ENCODE measurements at places on chromosomes 4 and X.
A peak's percentile ranks its signal among the peaks of the same experiment; 100 is the strongest.

DNA sequence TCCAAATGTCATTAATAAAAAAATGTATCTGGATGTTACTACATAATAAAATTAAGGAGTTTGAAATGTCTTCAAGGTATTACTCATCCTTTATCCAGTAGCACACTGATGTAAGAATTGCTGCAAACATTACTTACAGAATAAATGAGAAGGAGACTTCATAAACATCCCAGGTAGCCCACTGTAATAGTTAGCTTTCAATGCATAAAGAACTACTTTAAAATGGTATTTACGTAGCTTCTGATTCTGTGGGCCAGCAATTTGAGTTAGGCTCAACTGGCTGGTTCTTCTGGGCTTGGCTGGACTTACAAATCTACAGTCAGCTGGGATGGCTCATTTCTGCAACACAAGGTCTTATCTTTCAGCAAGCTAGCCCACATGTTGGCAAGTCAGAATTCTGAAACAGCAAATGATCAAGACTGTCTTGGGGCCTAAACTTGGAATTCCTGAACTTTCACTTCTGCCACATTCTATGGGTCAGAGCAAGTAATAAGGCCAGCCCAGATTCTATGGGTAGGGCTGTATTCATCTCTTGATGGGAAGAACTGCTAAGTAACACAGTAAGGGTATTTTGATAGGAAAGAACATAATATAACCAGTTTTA is 522.5 kb downstream of the IQCM start:
- DNase-seq, result no peak

DNA sequence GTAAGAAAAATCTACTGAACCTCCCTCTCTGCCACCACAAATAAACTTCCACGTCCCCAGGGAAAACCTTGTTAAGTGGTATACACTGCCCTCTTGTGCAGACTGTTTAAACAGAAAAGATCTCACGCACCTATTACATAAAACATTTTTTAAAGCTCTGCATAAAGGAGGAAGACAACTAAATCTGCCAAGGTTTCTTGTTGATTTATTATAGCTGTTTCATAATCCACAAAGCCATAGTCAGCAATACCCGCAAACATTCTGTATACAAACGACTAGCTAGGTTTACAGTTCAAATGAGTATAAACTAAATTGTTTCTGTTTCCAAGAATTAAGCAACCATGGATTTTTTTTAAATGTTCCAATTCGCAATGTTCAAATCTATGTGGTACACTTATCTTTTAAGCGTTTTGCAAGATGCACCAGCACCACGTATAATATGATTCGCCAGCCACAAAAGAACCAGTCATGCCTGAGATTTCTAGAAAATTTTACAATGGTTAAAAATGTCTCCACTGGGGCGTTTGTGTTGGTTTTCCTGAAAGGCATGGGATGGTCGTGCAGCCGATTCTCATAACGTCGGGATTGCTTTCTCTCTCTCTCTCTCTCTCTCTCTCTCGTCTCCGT is 164.6 kb downstream of the PRKX start:
- DNase-seq, result no peak

- no peak for DNase-seq
These were observed 7.8 kb downstream of the PNMA3 start for GRCh38 chrX:153064061-153064460.

DNA sequence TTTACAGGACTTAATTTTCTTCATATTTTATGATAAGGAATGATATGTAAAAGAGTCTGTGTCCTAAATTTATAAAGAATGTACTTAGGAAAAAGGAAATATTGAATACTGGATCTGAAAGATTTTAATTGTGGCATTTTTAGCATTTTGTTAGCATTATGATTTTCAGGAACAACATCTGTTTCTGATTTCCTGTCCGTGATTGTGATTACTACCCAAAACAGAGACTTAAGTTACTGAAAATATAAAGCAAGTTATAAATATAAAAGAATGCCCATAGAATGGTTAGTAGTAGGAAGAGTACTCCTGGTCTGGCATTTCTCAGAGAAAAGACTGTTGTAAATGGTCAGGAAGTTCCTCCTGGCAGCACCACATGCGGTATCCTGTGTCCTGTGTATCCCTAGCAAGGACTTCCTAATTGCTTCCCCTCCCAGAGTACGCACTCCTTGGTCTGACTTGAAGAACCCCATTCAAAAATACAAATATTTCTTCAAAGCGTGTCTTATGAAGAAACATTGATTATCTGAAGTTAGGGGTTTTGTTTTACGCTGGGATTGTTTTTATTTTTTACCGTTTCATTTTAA is 88.9 kb downstream of the RS1 start:
- no peak for DNase-seq

GRCh38 chr4:74896595-74896994 is 36.3 kb upstream of the PARM1 start:
- DNase-seq, result no peak

DNA sequence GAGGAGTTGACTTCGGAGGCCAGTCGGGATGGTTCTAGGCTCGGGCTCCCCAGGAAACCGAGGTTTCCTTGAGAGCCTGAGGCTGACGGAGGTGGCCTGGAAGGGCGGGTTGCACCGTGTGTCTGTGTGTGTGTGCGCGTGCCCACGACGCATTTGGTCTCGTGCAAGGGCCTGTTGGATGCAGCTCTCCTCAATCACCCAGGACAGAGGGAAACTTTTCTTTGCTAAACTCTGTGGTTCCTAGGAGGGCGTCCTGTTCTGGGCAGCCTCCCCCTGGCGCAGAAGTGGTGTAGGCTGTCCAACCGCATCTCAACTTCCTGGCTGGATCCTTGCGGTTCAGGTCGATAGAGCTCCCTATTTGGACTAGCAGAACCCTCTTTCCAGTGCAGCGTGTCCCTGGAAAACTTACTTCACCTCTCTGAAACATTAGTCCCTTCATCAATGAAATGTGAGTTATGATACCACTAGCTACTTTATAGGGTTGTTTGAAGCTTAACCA is 973 bp downstream of the STK32B start:
- DNase-seq, result no peak

DNA sequence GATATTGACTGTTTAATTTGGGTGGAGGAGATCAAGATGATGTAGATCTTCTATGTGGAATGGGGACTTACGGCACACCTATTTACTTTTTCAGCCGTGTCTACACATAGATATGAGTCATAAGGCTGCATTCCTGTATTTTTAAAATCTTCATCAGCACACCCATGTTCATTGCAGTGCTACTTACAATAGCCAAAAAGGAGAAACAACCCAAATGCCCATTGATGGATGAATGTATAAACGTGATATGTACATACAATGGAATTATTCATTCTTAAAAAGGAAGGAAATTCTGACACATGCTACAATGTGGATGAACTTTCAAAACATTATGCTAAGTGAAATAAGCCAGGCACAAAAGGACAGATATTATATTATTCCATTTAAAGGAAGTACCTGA is 98.6 kb downstream of the AASDH start:
- no peak for DNase-seq

GRCh38 chrX:47571215-47571614 is 10.2 kb downstream of the ARAF start:
- no peak for DNase-seq

DNA sequence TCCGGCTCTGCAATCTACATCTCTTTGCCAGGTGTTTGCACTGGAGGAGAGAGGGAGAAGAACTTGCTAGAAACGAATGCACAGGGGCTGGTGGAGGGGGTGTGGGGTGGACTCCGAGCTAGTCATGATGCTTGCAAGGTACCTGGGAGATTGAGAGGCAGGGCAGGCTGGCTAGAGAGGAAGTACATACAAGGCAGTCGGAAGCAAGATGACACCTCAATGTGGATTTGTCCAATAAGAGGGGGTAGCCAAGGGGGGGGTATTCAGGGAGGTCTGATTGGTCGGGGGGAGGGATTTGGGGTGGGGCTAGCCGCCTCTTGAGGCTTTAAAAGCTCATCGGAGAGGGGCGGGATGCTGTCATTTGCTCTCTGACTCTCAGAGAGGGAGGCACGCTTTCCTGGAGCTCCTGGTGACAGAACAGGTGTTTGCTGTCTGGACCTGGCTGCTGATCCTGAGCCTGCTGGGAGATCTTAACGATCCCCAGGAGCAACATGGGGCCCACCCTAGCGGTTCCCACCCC is at the start of gene GPR50:
Gene GPR50 (plus strand): TSS at position 354 of the 520 bp plus-strand sequence. CDS start 138 bp downstream, at position 492.
- DNase-seq, result no peak

DNA sequence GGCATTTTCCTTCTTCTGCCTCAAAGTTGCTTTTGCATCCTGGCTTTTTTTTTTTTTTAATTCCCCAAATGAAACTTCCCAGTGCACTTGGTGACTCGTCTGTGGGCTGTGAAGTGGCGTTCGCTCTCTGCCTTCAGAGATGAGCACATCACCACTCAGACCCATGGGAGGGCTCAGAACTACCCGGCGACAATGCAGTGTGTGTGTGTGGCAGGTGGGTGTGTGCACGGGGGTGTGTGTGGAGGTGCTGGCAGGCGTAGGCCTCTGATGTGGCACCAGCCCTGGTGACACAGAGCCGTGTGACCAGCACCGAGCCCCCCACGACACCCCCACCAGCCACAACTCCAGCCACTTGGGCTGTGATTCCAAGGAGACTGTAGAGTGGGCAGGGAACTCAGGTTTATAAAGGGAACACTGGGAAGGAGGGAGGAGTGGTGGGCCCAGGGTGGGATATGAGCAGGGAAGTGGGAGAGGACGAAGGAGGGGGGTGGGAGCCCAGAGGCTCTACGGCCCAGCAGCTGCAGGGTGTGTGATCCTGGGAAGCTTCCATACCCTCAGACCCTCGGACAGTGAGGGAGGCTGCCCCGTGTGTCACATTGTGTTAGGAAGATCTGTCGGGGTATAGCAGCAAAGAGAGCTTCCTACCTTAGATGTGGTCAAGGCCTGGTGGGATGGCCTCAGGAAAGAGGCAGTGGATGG is 6.0 kb upstream of the WFS1 start:
- DNase-seq, result no peak

DNA sequence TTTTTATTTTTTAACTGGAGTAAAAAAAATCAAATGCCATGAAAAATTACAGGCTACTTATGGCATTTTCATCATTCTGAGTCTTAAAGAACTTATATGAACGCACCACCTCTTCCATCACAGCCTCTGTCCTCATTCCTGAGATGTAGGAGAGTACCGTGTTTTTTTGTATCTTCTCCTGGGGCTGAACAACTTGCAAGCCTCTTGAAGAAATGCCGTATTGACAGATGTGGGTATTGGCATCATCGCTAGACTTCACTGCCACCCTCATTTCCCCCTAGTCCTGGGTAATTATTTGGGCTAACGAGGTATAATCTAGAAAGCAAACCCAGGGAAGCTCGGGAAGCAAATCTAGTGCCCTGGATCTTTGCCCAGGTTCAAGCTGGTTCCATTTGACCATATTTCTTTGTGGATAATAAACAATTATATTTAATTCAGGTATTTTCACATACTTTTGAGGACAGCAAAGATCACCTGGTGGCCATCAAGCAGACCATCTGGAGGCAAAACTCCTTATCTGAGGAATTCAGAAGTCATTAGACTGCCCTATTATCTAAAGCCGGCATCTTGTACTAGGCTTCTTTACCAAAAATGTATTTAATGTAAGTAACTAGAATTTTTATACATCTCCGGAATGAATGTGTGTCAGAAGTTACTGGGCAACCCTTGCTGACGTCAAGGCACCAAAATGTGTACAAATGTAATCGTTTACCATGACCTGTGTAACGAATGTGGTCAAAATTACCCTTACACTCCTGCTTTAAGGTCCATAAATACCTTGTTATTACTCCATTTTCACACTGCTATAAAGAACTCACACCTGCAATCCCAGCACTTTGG is 55.9 kb upstream of the WDR19 start:
- DNase-seq, result no peak

- DNase-seq, result no peak
These were observed 139.0 kb downstream of the TSPAN5 start for GRCh38 chr4:98519268-98519977.

DNA sequence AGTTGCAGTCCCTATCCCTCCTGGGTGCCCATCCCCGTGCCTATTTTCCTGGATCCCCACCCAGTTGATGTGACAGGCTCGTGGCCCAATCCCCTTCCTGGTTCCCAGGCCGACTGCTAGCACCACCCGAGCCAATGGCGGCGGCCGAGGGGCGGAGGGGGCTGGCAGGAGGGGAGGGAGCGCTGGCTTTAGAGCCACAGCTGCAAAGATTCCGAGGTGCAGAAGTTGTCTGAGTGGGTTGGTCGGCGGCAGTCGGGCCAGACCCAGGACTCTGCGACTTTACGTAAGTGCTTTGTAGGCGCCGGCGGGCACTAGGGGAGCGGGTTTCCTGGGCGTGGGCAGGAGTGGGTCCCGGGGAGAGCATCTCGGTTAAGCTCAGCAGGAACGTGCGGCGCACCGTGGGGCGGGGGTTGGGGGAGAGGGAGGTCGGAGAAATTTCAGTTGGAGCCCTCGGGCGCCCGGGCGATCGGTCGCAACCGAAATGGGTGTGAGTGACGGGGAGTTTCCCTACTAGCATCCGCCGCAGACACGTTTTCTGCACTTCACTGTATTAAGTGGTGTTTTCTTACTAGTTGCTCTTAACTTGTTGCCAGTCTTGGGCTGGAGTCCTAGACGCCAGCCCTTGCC is at the start of gene PLS3:
Gene PLS3 (plus strand): TSS at position 197 of the 627 bp plus-strand sequence. CDS start 49,077 bp downstream, outside the sequence.
- DNase-seq, result peak; percentile 15

- DNase-seq, result no peak
These were observed 18.5 kb downstream of the P2RY8 start for GRCh38 chrX:1518512-1518911.

DNA sequence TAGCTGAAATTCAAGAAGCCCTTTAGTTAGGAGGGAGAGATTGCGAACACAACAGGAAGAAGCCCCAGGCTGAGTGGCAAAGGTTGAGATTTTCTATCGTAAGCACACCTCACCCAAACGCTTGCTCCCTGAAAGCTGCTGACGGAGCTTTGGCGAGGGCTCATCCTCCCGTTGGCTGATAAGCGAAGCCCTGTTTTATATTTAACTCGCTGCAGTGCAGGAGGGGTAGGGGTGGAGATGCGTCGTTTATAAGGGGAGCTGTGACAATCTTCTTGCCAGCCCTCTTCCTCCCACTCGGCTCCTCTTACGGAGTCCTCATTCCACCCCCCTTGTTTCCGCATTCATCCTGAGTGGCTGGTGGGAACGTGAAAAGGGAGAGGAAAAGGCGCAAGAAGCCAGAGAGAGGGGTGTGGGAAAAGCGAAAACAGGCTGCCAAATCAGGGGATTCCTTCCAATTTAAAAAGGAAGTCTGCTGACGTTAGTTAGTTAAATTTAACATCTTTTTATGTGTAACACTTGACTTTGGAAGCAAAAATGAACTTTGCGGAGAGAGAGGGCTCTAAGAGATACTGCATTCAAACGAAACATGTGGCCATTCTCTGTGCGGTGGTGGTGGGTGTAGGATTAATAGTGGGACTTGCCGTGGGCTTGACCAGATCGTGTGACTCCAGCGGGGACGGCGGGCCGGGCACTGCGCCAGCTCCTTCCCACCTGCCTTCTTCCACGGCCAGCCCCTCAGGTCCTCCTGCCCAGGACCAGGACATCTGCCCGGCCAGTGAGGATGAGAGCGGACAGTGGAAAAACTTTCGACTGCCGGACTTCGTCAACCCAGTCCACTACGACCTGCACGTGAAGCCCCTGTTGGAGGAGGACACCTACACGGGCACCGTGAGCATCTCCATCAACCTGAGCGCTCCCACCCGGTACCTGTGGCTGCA is at the start of gene ENPEP:
Gene ENPEP (plus strand): TSS at position 275 of the 938 bp plus-strand sequence. CDS start 260 bp downstream, at position 535.
- no peak for DNase-seq

DNA sequence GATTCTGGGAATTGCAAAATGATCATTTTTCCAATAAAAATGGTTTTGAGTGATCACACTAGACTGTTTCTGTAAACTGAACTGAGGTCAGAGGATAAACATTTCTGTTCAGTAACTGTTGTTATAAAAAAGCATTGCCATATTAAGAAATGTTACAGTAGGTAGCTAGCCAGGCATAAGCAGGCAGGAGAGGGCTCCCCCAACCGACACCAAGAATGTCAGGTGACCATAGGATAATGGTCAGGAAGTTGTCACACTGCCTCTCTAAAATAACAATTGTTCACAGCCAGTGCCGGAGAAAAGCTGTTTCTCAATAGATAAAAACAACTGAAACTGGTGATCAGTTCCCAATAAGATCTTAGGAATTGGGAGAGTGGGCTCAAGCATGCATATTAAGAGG is 306.2 kb upstream of the SLIT2 start:
- DNase-seq, result no peak
